ENCODE measurements at places on chromosomes 11 and 22.

DNA sequence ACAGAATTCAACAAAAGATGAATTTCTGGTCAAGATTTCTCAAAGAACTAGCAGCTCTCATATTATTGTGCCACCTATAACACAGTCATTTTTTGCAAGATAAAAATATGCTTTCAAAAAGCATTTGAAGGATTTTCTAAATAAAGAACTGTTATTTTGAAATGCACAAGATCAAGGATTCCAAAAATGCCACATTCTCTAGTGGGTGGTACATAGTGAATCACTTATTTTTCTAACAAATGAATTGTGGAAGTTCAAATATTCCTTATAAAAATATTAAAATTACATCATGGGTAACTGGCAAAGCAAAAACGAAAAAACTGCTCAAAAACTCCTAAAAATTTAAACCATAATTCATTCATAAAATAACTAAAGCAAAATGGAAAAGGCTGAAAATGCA lies 2.1 kb downstream of the RNF141 start:
- no peak for DNase-seq

DNA sequence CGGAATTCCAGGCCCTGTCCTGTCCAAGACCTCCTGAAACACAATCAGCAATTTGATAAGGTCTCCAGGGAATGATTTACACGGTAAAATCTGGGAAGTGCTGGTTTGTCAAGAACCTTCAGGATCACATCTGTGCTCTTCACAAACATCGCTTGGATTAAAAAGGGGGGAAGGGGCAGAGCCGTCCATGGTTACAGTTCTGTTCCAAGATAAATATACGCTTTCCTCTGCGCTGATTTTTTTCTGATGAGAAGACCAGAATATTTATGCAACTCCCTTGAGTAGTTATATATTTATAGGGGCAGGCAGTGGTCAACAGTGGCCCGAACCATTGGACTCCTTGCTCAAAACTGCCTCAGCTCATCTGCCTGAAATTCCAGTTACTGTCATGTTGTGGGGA lies 9.2 kb upstream of the APOL5 start:
- DNase-seq = no peak

- DNase-seq = no peak
These were observed 222.2 kb downstream of the C11orf87 start for GRCh38 chr11:109644152-109644551.

DNA sequence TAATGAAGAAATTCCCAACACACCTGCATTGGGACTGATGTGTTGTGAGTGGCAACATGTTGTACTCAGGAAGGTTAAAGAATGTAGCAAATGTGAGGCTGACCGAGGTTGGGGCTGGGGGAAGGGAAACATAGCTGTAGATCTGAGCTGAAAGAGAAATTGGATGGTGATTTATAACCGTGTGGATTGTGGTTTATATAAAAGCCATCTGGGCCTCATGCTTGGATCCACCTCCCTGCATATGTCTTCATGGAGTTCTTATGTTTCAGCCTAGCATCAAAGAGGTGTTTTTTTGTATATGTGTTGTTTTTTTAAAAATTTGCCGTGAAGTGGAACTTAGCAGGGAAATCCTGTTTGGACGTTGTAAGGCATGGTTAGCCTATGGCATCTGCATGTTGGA lies 141.3 kb downstream of the NAV2 start:
- DNase-seq = no peak

- no peak for DNase-seq
These were observed 122.0 kb downstream of the SLC17A6 start for GRCh38 chr11:22460181-22460580.

DNA sequence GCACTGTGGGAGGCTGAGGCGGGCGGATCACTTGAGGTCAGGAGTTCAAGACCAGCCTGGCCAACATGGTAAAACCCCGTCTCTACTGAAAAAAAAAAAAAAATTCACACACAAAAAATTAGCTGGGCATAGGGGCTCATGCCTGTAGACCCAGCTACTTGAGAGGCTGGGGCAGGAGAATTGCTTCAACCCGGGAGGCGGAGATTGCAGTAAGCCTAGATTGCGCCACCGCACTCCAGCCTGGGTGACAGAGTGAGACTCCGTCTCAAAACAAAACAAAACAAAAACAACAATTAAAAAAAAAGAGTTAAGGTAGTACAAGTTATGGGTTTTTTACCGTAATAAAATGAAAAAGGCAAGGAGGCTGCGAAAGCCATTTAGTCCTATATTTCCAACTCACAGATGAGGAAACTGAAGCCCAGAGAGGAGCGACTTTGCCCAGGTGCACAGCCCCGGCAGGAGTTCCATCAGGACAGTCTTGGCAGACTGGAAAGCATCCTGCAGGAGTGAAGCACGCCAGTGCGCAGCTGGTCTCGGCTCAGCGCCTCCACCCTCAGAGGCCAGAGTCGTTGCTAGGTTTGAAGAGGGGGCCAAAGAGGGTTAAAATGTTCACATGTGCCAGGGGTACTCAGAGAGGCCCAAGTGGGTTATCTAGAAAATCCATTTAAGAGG lies 3.8 kb upstream of the FADS3 start:
- DNase-seq = no peak

DNA sequence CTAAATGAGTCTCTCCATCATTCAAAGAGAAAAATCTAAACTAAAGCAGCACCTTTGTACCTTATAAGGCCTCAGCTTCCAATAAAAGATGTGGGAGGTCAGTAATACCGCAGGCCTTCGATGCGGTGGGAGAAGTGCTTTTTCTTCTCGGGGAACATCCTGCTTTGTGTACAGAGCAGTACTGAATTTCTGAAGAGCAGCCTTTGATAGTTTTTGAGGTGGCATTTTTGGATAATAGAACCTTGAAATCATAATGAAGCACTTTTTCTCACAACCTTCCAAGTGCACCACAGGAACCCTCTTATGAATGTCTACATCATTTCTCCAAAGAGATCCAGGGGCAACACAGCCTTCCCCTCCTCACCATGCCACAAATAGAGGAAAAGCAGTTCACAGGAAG lies 39.6 kb downstream of the LRRC4C start:
- DNase-seq = no peak

GRCh38 chr22:23156286-23156685 lies 11.0 kb downstream of the RAB36 start:
- DNase-seq = no peak

- no peak for DNase-seq
These were observed 34.4 kb downstream of the BRD1 start for GRCh38 chr22:49793296-49793695.

- no peak for DNase-seq
These were observed 62.5 kb downstream of the FAM76B start for GRCh38 chr11:95727111-95727510.

- no peak for DNase-seq
These were observed 2.9 kb upstream of the NXPE4 start for GRCh38 chr11:114598461-114598860.

DNA sequence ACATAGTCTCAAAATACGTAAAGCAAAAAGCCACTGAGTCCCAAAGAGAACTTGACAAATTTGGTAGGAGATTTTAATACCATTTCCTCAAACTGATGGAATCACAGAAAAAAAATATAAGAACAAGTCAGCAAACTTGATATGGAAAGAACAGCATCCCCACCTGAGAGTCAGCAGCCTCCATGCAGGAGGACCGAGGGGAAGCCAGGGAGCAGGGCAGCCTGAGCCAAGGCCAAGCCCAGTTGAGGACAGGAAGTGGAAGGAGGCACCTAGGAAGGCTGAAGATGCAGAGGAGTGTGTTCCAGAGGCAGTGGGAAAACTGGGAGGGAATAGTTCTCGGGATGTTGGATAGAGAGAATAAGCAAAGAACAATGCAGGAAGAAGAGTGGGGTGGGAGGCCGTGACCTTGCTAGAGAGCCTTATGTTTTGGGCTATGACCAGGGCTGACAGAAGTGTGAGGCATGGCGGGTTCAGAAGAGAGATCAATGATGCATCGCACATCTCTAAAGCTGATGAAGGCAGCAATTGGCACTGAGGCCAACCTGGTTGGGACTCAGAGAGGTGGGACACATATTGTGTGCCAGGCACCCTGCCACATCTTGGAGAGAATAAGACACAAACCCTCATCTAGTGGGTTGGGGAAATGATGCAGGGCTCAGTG lies 15.4 kb downstream of the APOA4 start:
- no peak for DNase-seq

GRCh38 chr11:93843906-93844305 lies 6.5 kb downstream of the VSTM5 start:
- no peak for DNase-seq

DNA sequence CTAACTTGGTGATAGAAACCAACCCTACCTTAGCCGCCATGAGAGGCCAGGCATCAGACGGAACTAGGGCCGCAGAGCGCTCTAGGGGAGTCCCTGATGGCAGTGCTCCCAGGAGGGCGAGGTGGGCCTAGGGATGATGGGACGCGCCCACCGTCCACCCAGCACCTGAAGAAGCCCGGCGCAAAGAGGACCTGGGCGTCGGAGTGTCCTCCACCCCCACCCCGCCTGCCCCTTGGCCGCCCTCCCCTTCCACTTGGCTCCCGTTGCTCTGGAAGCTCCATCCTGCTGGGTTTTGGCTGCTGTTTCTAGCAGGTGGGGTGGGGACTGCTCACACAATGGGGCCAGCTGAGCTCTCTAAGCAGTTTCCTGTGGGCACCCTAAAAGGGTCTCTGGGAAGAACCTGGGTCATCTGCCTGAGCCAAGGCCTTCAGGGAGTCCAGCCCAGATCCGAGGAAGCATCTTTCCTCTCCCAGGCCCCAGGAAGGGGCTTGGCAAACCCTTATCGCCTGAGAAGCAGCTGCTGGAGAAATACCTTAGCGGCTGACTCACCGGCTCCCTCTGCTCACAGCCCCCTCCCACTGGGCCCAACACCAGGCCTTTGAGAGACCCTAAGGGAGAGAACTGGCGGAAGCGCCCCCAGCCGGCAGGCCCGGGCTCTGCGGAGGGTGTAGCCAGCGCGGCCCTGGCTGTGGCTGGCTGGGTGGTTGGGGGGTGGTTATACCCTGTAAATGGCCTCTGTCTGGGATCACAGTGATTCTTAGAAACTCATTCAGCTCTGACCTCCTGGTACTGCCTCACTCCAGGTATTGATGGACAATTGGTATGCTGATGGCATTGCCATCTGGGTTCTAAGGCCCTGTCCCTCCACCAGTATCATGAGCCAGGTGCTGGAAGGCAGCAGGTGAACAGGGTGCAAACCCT lies 19.3 kb downstream of the CREB3L1 start:
- no peak for DNase-seq

GRCh38 chr11:121425828-121426227 lies 26.3 kb upstream of the SORL1 start:
- DNase-seq = no peak

DNA sequence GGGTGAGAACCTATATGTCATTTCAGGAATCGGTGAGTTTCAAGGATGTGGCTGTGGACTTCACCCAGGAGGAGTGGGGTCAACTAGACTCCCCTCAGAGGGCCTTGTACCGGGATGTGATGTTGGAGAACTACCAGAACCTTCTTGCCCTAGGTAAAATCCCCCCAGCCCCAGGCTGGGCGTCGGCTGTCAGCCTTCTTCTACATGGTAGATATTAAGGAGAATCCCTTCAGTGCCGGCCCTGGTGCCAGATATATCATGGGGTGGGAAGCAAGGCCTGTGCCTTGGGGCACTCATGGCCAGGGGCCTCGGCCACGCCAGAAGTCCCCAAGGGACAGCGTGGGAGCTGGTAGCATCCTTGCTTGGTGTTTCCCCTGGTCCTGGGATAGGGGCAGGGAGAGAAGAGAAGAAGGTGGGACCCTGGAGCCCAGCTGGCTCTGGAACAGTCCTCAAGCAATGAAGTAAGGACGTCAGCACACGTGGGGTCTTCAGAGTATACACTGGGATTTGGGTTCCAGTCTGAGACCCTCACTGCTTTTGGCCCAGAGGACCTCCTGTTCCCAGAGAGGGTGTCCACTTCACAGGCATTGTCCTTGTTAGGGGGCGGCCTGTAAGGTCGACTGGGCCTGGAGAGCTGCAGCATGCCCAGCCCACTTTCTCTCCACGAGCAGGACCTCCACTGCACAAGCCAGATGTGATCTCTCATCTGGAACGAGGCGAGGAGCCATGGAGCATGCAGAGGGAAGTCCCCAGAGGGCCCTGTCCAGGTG lies 6.8 kb downstream of the ZNF74 start:
- DNase-seq = no peak

DNA sequence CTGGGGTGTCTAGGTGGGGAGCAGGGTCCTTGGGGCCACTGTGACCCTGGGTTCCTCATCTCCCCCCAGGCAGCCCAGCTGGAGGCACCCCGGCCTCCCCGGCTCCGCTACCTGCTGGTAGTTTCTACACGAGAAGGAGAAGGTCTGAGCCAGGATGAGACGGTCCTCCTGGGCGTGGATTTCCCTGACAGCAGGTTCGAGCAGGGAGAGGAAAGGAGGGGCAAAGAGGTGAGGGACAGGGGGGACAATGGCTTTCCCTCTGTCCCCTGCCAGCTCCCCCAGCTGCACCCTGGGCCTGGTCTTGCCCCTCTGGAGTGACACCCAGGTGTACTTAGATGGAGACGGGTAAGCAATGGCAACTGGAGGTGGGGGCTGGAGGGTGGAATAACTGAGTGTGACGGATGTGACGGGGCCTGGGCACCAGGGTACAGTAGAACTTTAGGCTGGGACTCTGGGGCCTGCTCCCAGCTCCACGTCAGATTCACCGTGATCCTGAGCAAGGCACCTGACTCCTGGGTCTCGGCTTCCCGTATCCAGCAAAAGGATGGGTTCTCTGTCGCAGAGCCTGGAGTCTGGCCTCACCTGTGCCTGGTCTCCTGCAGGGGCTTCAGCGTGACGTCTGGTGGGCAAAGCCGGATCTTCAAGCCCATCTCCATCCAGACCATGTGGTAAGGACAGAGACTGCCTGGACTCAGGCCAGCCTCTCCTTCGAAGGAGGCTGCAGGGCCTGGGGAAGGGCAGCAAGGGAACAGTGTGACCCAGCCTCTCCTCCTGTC lies 3.6 kb downstream of the SSH3 start:
- no peak for DNase-seq

DNA sequence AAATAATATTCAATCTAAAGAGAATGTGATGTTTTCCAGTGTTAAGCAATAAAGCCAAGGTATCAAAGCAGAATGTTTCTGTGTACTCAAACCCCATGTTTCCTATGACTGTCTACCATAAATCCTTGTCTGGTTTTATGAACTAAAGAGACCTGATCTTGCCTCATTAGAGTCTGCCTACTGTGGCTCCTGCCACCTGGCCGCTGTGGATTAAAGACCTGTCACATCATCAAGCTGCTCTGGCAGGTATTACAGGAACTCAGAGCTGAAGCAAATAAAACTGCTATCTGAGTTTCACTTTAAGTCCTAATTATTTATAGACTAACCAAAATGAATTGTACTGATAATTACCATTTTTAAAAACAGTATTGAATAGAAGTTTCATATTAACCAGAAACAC lies 207.8 kb upstream of the CCDC90B start:
- no peak for DNase-seq

Data from germinal center (tissue), 1 donor.